LHCN-M2 (cell line): ENCODE measurements at places on chromosomes 12 and 14. TPM values are rescaled to one million over a fixed set of nuclear protein-coding genes. Genes with fewer than 3 reads are reported as not detected.
A peak's percentile ranks its signal among the peaks of the same experiment; 100 is the strongest.

DNA sequence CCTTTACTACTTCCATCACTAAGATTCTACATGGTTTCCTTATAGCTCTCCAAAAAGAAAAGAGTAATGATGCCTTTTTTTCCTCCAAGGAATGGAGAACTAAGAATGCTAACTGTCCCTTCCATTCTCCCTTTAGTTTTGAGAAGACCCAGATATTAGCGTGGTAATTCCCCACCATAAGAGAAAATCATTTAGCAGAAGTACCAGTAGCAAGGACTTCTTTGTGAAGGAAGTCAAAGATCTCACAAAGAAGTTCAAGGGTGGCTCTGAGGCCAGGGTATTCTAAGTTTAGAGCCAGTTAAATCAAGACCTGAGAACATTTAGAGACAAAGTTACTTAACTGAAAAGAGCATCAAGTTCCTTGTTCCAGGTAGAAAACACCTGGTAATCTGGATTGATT, 7.3 kb downstream of the USP15 start:
- no peak for DNase-seq

TAS2R30 gene
- 0.32 and 0.57 TPM in 2 replicates for total RNA-seq

SLC39A2 gene
- not detected in 2 replicates for total RNA-seq

DNA sequence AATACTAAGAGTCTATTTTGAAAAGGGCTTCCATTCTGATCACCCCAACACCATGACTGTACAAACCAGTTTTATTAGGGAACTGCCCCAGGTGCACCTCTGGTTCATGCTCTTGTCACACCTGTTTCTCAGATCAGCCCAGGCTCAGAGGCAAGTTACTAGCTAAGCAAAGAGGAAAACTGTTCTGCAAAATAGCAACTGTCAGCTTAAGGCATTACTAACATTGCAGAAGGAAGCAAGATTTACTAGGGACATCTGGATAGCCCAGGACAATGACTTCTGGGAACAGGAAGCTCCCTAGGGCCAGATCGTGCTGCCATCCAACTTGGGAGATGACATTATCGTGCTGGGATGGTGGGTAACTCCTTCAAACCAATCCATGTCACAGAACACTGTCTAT, 30.1 kb downstream of the ANAPC7 start:
- DNase-seq = no peak

HCAR2 gene
- total RNA-seq = not detected in 2 replicates

TMPRSS12 gene
- not detected in 2 replicates for total RNA-seq

ZNF385A gene
- total RNA-seq = 2.6 and 3.7 TPM in 2 replicates

DNA sequence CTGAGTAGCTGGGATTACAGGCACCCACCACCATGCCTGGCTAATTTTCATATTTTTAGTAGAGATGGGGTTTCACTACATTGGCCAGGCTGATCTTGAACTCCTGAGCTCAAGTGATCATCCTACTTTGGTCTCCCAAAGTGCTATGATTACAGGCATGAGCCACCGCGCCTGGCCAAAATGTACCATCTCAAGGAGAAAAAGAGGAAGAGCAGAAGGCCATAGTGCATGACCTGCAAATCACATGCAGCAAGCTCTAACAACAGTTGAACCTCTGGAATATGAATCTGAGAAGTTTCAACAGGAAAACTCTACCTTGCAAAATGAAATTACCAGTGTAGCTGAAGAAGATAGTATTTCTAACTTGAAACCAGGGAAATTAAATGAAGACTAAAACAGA, 17.1 kb upstream of the SERPINA1 start:
- no peak for DNase-seq

NOVA1 gene
- total RNA-seq = 0.77 and 1.3 TPM in 2 replicates

DNA sequence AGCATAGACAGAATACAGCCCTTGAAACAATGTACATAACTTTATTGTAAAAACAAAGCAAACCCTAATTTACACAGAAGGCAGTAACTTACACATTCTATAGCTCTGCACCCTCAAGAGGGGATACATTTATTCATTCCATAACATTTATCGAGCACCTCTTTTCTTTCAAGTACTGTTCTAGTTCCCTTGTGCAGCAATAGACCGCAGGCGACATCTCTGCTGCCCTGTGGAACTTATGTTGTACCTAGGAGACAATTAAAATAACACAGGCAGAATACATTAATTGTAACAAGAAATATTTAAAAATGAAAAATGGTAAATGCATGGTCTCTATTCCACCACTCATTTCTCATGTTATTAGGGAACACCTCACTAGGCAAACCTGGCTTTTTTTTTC, 1.4 kb upstream of the ARHGDIB start:
- DNase-seq = no peak

GRCh38 chr14:21999402-21999801, 325.8 kb upstream of the OR4E1 start:
- DNase-seq = no peak

GRCh38 chr14:28130610-28131284, 635.8 kb upstream of the FOXG1 start:
- no peak for DNase-seq

GRCh38 chr12:74440469-74440868, 97.2 kb upstream of the ATXN7L3B start:
- DNase-seq = no peak

- DNase-seq = peak; percentile 18
These were observed 410.7 kb upstream of the RGS6 start for GRCh38 chr14:71521238-71522135.

DNA sequence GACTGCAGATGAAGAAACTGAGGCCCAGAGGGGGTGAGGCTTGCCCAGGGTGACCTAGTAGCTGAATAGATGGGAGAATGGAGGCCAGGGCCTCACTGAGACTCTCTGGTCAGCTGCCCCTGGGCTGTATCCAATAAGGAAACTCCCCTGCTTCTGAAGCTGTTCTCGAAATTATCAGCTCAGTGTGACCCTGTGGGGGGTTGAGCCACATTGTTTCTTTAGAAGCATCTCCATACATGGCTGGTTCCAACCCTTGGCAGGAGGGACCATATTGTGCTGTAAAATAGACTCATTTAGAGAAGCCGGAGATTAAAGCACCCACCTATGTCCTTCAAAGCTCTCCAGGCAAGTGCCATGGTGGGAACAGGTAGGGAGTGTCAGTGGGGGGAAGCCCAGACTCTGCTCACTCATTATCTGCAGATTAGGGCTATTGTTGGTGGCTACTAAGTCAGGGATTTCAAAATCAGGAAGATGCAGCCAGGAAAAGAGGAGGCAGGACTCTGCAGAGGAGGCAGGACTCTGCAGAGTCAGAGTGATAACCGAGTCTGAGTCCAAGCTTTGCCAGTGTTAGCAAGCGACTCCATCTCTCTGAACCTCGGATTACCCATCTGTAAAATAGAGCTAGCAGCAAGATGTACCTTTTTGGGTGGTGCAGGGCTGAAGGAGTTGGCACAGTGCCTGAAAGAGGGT, 3.5 kb downstream of the SERPINA5 start:
- DNase-seq = no peak

- DNase-seq = peak; percentile 62
These were observed 45.4 kb downstream of the ATG14 start for GRCh38 chr14:55366271-55366670.

- no peak for DNase-seq
These were observed 5.6 kb downstream of the CDK2AP1 start for GRCh38 chr12:123265851-123266678.

PRIMA1 gene
- not detected in 2 replicates for total RNA-seq

PLCZ1 gene
- not detected in 2 replicates for total RNA-seq
